ENCODE measurements at places on chromosomes 3 and 15.

DNA sequence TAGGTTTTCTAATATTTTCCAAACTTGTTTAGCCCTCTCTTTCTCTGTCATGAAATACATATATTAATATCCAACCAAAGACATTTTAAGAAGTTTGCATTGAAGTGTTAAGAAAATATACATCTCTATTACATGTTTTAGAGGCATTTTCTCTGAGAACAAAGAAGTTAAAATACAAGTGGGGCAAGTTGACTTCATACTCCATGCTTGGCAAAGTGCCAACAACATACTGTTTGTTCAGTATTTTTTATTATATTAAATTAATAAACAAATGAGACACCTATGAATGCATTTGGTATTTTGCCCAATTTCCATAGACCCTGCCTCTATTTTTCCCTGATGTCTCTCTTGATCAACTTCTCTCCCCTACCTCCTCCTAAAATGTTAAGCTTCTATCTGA is 232.8 kb upstream of the MRPL3 start:
- DNase-seq = no peak

- no peak for DNase-seq
Observed at GRCh38 chr3:30617069-30617468, 10.7 kb downstream of the TGFBR2 start.

GRCh38 chr3:85495602-85496001 is 536.8 kb downstream of the CADM2 start:
- no peak for DNase-seq

DNA sequence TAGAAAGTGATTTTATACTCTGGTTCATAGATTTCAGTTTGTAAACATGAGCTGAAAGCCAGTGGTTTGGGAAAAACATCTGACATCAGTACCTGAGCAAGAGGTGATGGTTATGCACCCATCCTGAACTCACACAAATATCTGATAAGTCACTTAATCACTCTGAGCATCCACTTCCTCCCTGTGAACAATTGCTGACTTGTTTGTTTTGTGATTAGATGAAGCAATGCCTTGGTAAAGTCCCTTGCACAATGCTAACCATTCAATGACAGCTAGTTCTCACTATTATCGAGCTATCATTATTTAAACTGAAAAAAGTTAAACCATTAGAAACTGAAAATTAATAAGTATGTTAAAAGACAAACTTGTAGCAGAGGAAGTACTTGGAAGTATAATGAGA is 303.0 kb downstream of the PLOD2 start:
- DNase-seq = no peak

- DNase-seq = no peak
Observed at GRCh38 chr3:122101646-122102045, 46.5 kb downstream of the CD86 start.

GRCh38 chr3:111702996-111703985 is 108.1 kb upstream of the ZBED2 start:
- DNase-seq = no peak

DNA sequence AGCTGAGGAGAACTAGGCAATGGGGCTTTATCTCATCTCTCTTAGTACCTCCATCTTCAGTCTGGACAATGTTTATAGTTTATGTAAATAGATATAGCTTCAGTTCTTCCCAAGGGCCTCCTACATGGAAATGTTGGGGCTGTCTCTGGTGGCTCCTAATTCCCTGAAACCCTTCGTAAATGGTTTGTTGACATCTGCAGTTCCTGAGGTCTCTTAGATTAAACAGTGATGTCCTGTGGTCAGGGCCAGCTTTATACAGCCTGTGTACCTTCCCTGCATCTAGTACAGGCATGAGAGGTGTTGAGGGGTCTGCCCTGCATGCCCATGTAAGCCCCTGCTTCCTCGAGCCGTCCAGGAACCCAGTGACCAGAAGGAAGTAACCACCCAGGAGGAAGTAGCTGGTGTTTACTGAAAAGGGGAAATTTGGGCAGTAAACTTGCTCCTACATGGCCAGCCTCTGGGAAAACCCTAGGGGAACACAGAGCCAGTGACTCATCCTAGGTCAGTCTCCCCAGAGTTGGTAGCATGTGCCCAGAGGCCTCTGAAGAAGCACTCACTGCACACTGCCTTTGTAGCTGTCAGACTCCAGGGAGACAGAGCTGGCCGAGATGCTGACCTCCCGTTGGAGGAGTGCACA is 4.7 kb upstream of the TBC1D2B start:
- no peak for DNase-seq

DNA sequence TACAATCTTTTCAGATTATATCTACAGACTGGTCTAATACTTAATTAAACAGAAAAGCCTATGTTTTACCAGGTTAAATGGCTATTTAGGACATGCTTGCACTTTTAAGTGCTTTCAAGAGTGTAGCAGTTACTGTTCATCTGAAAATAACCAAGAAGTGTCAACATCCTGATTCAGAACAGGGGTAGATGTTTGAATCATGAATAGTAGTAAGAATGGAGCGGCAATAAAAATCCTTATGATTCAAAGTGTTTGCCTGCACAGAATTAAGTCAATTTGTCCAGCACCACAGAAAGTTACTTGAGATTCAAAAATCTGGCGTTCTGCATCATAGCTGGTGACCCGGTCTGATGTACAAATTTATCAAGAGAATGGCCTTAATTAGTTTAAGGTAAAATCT is 48.3 kb downstream of the GREM1 start:
- DNase-seq = no peak

Measured in heart left ventricle (tissue), 16 donors.